ENCODE measurements at places on chromosomes 2 and 18.

- DNase-seq: no peak
These were observed 254.5 kb upstream of the EPAS1 start for GRCh38 chr2:46042711-46043110.

DNA sequence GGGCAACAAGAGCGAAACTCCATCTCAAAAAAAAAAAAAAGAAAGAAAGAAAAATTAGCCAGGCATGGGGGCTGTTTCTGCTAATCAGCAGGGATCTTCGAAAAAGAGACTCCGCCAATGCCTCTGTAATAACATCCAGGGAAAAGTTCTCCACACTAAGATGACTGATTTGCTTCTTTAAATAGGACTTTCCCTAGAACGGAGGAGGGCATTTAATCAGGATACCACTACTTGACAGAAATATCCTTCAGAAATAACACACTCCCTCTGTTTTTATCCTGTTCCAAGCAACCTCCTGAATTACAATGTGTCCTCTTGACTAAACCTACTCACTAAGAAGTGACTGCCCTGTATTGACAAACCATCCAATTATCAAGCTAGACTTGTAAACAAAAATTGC, 21.7 kb downstream of the REV1 start:
- no peak for DNase-seq

GRCh38 chr2:52874466-52875106, 893.0 kb upstream of the CHAC2 start:
- no peak for DNase-seq

DNA sequence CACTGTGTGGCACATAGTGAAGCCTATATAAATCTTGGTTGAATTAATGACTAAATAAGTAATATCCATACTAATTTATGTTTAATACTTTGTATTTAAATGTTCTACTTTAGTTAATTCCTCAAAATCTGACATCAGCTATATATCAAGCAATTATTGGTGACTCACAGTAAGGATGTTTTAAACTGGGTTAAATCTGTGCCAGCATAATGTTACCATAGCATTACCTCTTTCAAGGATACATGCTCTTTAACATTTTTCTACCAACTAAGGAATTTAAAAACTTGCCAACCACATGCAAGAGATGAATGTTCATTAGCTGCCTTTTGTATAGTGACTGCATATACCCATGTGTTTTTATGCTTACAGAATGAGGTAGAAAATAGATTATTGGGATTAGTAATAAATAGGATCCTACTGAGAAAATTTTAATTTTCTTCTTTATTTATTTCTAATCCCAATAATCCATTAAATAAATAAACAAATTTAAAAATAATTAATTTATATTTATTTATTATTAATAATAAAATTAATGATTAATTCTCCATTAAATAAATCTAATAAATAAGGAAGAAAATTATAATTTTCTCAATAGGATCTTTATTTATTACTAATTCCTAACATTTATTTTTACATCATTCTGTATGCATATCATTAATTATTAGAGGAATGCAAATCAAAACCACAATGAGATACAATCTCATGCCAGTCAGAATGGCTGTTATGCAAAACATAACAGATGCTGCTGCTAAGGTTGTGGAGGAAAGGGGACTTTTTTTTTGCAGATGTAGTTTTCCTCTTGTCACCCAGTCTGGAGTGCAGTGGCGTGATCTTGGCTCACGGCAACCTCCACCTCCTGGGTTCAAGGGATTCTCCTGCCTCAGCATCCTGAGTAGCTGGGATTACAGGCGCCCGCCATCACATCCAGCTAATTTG, 410.7 kb upstream of the DSEL start:
- DNase-seq: no peak

GRCh38 chr2:8412082-8412481, 269.8 kb upstream of the ID2 start:
- DNase-seq: no peak

- DNase-seq: no peak
These were observed 9.7 kb upstream of the RIF1 start for GRCh38 chr2:151399981-151400380.

DNA sequence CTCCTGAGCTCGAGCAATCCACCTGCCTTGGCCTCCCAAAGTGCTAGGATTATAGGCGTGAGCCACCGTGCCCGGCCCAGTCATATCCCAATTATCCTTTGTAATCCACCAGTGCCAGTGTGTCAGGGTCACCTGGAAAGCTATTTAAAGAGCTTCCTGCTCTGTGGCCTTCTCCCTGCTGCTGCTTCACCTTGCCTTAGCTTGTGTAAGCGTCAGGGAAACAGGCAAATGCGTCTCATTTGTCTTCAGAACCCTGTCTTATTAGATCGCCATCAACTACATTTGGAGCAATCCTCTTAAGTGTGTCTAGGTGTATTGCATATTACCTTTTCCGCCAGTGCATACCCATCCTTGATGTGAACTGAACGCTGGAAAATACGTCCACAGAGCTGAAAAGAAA, 10.2 kb downstream of the KIF5C start:
- DNase-seq: no peak

DNA sequence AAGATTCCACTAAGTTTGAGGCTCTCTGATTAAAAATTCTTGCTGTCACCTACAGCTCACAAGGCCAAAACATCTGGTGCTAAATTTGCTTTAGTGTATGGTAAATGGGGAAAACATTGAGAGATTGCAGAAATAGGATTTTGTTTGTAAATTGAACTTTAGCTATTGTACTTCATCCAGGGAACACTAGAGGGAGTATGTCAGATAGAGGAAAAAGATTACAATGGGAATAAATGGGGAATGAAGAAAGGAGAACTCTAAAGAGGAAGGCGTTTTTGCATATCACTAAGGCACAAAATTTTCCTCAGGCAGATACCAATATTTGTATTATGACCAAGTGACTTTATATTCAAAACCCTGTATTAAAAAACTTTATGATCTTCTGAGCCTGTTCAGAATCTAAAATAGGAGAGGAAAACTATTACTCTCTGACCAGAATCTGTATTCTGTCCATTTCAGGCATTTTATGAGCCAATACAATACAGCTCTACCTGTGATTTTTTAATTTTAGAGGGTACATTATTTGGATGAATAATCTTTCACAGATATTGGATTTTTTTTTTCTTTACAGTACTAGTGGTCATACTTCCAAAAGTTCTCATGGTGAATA, 52.3 kb upstream of the ITGB6 start:
- no peak for DNase-seq

DNA sequence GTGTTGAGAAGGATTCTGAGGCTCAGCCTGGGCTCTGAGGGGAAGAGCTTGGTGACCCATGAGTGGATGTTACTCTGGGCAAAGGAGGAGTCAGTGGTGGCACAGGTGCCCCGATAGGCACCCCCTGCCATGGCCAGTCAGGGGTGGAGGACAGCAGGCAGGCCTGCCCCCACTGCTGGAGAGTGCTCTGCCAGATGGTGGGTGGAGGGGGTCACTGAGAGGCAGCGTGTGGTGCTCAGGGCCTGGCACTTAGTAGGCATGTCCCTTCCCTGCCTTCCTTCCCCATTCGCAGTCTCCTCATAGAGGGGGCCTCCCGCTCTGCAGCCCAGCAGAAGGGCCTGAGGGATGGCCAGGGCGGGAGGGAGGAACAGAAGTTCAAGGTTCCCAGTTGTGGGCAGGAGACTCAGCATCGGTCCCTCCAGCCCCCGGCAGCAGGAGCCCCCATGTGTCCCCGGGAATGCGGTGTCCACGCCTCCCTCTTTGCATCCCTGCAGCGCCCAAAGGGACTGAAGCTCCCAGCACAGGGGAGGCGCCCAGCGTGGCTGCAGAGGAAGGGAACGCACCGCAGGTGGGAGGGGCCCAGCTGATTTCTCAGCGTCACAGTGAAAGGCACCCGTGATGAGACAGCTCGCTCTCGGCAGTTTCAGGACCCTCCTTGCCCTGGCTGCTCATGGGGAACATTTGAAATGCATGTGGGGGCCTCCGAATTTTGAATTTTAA, 5.7 kb upstream of the SNED1 start:
- no peak for DNase-seq

DNA sequence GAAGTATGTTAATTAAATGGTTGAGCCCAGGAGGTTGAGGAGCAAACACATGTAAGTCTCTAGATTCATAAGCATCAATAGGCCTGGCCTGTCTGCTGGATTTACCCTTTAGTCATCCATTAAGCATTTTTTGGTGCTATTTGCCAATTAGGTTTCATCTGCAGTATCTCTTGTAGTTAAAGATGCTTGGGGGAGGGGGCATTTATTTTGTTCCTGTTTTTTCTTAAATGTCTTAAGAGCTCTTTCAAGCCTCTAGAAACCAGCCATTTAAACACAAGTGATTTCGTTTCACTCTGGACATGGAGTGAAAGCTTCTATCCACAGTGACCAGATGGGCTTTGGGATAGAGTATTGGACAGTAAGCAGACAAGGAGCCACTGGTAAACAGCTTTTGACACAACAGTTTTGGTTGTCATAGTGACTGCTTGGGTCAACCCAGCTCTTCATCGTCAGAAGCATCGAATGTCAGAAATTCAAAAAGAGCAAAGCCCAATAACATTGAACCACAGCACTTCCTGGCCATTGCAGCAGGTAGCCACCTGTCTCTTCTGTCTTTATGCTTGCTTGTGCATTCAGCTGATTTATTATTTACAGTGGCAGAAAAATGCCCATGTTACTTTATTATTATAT, 4.9 kb downstream of the QPCT start:
- DNase-seq: peak; percentile 27

DNA sequence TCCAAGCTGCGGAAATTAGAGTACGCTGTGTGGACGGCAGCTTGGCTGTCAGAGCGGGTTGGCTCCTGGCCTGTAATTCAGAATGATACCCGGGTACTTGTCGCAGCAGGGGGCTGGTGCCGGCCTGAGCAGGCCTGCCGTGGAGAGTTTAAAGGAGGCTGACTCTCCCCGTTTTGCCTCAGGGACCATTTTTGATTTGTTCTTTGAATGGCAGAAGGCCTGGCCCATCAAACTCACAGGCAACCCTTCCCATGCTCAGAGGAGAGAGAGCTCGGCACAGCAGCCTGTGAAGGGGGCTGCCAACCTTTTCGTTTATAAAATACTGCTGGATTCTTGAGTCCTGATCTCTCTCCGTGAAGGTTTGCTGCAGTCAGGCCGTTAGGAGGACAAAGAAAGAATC, 151.3 kb downstream of the KLHL29 start:
- peak; percentile 59 for DNase-seq

GRCh38 chr2:191050640-191050987, 36.6 kb upstream of the STAT1 start:
- DNase-seq: no peak

DNA sequence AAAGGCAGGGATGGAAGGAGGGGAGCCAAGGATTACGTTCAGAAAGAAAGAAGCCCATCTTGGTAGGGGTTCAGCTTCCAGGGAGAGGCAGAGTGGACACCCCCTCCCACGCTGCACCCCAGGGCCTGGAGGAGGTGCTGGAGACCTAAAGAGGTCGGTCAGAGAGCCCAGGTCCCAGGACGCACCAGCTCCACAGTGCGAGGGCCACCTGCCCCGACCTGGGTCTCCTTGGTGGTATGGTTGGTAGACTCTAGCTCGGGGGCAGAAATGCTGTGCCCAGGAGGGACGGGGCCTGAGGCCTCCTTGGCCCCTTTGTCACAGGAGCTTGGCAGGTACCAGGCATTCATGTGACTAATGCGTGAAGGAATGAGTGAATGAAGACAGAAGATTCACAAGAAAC, 87.1 kb upstream of the RAB6C start:
- no peak for DNase-seq

DNA sequence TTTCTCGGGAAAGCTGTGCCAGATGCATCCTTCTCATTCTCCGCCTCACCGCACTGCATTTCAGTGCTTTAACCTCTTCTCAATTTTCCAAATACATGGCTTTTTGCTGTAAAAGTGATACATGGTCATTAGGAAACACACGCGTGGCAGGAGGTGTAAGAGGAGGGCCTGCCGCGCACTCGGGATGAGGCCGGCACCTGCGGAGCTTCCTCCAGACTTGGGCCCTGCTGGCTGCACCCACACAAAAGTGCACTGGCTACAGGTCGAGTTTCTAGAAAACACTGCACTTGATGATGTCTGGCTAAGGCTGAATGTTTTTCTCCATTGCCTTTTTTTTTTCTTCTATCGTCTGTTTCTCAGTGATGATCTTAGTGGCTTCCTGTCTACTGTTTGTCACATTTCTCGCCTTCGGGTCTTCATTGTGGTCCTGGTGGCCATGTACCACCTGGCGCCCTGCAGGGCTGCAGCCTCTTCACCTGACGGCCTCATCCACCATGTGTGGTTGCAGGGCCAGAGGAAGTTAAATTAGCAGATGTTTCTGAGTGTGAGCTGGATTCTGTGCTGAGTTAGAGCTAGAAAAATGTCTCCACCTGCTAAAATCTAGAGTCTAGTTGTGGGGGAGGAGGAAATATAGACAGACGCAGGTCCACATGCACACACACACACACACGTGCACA, 7.6 kb downstream of the KCNG2 start:
- no peak for DNase-seq

GRCh38 chr2:117086943-117087250, 727.6 kb upstream of the DDX18 start:
- peak; percentile 34 for DNase-seq

- DNase-seq: no peak
These were observed 36.7 kb upstream of the ITGA4 start for GRCh38 chr2:181420259-181421130.

DNA sequence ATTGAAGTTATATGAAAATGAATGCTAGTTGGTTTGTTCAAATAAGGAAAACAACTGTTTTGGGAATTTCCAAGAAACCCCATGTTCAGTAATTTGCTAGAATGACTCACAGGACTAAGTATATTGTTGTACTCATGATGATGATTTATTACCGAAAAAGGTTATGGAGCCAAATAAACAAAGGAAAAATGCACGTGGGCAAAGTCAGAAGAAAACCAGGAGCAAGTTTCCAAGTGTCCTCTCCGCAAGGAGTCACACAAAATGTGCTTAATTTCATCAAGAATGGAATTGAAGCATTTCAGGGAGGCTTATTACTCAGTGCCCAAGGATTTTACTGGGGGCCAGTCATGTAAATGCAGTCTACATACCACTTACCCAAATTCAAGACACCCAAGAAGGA, 1652.4 kb upstream of the TMEFF2 start:
- DNase-seq: no peak

GRCh38 chr2:88131999-88132368, 4.1 kb upstream of the FABP1 start:
- DNase-seq: no peak

DNA sequence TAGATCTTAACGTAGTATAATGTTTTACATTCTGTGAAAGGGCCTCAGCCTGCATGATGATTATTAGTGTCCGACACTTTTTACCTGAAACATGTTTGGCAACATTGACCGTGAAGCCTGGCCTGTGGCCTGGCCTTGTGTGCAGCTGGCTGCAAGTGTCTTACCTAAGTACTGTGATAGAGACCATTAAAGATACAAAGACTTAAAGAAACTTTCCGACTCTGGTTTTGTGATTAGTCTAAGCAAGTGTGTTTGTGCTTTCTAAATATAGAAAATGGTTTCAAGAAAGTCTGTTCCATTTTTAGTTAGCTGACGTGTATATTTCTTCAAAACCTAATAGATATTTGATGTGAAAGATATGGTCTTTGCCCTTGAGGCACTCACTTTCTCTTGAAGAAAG, 601.8 kb downstream of the LRP1B start:
- DNase-seq: no peak

GRCh38 chr2:39408351-39409136, 28.5 kb downstream of the MAP4K3 start:
- no peak for DNase-seq

- no peak for DNase-seq
These were observed 5.0 kb downstream of the SPIRE1 start for GRCh38 chr18:12652861-12653401.

- peak; percentile 27 for DNase-seq
These were observed 99.6 kb upstream of the DDX18 start for GRCh38 chr2:117714745-117715417.

- DNase-seq: peak; percentile 48
These were observed 192.7 kb upstream of the REV1 start for GRCh38 chr2:99682275-99683060.

GRCh38 chr18:27769152-27769551, 407.8 kb downstream of the CDH2 start:
- no peak for DNase-seq

All from retina (tissue), 1 donor.